ENCODE measurements at places on chromosomes 1 and 21.

GRCh38 chr1:44853201-44853600 is 10.1 kb upstream of the PTCH2 start:
- no peak for DNase-seq

DNA sequence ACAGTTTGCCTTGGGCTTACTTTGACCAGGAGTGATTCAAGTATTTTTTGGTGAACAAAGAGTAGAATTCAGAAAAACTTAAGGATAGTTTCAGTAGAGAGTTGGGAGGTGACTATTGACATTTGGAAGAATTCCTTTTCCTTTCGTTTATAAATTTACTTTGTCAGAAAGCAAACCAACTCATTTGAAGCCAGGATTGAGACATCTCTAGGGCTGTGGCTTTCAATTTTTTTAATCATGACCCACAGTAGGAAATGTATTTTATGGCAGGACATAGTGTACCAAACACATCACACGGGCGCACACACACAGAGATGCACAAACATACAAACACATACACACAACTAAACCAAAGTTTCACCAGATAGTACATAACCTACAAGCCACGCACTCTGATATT is 24.1 kb downstream of the NR5A2 start:
- no peak for DNase-seq

DNA sequence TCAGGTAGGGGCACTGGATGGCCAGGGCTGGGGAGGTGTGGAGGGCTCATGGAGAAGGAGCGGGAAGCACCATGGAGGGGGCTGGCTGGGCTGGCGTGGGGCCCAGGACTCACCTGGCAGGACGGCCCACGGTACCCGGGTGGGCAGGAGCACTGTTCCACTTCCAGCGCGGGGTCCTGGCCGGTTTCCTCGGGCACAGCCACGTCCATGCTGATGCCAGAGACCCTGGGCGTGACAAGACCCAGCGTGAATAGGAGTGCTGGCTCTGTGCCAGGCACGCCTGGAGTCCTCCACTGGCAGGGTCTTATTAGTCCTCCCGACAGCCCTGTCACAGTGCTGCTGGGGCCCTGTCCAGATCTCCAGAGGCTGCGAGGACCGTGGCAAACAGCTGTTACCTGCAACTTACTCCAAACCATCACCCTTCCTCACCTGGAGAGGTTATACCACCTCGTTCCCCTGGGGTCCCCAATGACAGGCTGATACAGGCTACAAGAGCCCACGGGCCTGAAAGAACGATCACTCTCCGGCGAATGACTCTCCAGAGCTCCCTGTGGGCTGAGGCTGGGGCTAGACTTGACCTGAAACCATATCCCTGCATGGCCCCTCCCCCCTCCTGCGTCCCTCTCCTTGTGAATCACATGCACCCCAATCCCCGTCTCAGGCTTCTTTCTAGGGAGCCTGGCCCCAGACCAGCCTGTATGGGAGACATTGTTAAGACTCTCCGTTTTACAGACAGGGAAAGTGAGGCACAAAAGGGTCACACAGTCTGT is 62.1 kb downstream of the HSPG2 start:
- DNase-seq: no peak

GRCh38 chr1:212699104-212699624 is 476 bp downstream of the BATF3 start:
- DNase-seq: peak; percentile 15

DNA sequence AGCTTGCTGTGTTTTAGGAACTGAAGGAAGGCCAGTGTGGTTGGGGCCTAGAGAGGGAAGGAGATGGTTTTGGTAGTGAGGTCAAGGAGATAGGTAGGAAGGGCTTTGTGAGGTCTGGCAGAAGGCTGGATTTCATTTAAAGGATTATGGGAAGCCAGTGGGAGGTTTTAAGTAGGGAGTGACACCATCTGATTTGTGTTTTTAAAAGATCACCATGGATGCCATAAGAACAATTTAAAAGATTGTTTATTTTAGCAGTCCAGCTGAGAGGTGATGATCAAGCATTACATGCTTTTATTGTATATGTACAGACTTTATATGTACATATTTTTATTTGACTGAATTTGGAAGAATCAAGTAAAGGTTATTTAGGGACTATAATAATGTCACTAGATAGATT is 26.4 kb downstream of the RGL1 start:
- no peak for DNase-seq

GRCh38 chr1:233916706-233917105 is 12.2 kb downstream of the SLC35F3 start:
- no peak for DNase-seq

DNA sequence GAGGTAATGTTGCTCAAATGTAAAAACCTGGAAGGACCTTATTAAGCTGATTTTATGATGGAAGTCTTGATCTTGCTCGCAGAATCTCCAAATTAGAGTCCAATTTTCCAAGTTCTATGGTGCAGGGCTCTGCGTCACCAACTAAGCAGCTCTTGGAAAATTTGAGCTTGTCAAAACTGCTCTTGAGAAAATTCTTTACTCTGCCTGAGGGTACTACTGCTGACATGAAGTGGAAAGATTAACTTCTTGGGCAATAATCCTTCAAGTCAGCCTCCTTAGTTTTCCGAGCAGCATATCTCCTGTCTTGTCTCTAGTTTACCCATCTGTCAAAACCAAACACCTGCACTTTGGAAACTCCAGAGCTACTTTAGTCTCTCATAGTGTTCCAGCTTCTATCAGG is 293.7 kb downstream of the KCTD3 start:
- DNase-seq: no peak

GRCh38 chr1:111556325-111557037 is 53.0 kb upstream of the ADORA3 start:
- no peak for DNase-seq

DNA sequence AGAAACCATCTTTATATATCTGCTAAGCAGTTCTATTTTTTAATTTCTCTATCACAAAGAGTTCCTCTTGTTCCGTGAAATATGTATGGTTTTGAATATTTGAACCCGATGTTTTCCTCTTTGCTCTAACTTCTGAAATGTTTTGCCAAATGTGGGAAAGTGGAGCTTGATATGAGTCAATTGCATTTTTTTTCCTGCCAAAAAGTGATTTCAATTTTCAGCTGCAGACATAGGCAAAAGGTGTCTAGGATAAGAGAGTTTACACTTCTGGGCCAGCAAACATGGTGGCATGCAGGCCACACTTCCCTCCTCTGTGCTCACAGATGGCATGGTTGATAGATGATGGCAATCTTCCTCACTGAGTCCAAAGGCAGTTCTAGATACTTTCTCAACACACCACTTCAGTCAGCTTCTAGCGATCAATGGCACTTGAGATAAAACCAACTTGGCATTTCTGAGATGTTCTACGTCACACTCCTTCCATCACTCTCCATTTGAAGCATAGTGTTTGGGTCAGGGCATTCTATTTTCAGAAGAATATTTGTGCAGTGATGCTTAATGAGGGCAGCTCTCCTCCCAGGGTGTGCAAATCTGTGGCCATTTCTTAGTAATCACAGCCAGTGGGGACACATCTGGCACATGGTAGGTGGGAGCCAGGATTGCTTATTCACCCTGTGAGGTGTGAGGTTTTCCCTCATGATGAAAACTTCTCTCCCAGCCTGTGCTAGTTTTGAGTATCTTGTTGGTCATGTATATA is 54.4 kb upstream of the SCAF4 start:
- no peak for DNase-seq

- no peak for DNase-seq
Observed at GRCh38 chr1:229666585-229666984, 40.5 kb downstream of the URB2 start.

- DNase-seq: no peak
Observed at GRCh38 chr21:34020005-34020847, 53.2 kb upstream of the MRPS6 start.

- no peak for DNase-seq
Observed at GRCh38 chr21:34274001-34274400, 89.8 kb upstream of the KCNE2 start.

- no peak for DNase-seq
Observed at GRCh38 chr1:198102454-198102827, 54.4 kb upstream of the NEK7 start.

DNA sequence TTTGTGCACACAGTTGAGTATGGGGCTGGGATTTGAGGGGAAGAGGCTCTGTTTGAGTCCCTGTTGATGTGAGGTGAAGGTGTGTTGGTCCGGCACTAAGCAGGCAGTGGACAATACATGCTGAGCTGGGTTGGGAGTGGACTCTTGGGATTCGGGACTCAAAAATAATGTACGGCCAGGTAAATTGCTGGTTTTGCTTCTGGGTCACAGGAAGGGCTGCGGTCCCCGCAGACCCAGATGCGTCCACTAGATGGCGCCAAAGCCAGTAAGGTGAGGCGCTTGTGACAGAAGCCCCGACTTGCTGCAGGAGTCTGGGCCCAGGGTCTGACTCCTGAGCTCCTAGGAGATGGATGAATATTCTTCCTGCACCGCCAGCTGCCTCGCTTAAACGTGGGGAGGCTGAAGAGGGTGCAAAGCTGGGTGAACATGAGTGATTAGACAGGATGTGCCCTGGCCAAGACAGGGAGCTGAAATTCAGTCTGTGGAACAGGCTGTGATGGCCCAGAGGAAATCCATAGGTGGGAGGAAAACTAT is 61.4 kb downstream of the ACBD3 start:
- DNase-seq: peak; percentile 87

- no peak for DNase-seq
Observed at GRCh38 chr1:162381383-162381782, at the start of gene C1orf226. Gene C1orf226, plus strand, starts transcription at chr1:162381728. Its CDS starts 174 bp downstream, at chr1:162381902.

GRCh38 chr1:20588634-20589225 is at the start of gene CDA:
Gene CDA, plus strand, starts transcription at chr1:20589097. Its CDS starts 33 bp downstream, at chr1:20589130.
- no peak for DNase-seq

DNA sequence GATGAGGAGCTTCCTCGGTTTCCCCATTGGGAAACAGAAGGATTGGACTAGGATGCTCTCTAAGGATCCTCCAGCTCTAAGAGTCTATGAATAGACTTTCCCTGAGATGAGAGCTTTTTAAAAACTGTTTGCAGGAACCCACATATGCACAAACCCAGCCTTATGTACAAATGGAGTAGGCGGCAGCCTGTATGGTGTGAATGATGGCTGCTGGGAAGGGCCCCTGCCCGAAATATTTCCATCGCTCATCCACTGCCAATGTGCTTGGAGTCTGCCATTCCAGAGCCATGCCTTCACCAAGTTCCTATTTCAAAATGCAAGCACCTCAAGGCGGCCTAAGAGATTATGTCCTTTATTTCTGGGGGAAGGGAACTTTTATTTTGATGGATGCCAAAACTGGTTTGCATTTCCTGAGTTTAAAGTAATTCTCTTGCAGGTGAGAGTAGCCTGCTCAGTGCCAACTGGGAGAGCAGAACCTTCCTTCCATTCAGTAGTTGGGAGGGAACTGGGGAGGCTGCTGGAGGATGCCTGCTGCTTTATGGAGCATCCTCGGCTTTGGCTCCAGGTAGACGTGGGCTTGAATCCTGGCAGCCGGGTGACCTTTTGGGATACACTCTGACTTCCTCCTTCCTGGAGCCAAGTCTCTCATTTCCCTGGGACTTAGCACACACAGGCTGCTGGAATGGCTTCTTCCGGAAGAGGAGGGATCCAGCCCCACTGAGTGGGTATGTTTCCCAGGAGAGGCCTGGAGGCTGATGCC is 165.9 kb downstream of the ACTL8 start:
- DNase-seq: no peak

DNA sequence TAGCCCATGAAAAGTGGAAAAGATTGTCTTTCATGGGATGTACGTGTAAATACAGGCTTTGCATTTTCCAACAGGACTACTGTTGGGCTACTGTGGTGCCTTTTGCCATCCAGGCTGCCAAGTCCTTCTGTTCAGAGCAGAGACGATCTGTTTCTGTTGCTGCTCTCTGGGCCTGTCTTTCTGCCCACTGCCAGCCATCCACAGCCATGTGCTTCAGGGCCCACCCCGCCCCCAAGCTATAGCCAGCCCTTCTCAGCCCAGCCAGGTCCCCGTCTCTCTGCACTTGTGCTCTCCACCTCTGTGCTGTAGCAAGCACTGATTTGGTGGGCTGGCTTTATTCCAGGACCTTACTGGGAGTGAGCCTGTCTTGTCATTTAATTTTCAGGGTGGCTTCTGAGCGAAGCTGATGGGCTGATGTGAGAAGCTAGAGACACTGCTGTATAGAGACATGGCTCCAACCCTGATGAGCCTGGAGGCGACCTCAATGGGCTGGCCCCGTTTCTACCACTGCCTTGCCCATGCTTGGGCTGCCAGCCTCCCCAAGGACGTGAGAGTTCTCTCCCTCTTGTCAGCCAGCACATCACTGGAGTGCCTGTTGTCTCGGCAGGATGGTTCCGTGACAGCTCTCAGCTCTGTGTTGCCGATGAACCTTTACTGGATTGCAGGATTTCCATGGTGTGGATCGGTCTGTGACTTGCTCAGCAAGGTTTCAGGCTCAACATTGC is 137.8 kb downstream of the PEX14 start:
- no peak for DNase-seq

DNA sequence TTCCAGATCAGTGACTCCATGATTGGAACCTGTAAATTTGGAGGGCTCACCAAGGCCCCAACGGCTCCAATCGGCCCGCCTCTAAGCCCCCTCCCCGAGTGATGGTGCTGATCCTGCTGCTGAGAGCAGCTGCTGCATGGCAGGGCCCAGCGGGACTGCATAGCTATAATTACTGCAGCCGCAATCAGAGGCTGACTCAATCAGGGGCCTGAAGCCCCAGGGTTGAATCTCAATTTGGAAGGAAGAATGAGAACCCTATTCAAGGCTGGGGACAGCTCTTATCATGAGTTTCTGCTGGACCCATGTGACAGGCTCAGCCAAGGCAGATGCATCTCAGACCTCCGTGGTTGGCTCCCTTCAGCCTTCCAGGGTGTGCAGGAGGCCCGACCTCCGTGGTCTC is 42.8 kb upstream of the MAGOH start:
- DNase-seq: no peak

DNA sequence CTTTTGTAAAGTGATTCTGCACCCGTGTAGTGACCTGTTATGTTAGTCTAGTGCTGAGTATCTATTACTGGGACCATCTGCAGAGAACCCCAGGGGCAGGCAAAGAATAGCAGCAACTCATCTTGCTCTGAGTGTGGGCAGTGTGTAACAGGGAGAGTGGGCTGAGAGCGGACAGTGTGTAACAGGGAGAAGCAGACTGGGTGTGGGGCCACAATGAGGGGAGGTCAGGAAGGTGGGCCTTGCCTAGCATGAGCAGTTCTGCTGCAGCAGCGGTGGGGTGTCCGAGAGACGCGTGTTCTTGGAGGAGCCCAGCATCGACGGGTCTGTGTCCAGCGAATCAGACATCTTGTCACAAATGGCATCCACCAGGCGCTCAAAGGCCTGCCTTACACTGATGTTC is 41.2 kb upstream of the NRDC start:
- DNase-seq: no peak

Measured in activated gamma-delta T cell treated with anti-CD3 and anti-CD28 coated beads, Interleukin-2, amount 50 U/mL, for 16 hours (primary cell).